GM12891 (cell line): ENCODE measurements at places on chromosomes 6 and 20.
A peak's percentile ranks its signal among the peaks of the same experiment; 100 is the strongest.

- DNase-seq = peak; percentile 33
Observed at GRCh38 chr6:27791182-27791943, 120.8 kb downstream of the OR2B2 start.

DNA sequence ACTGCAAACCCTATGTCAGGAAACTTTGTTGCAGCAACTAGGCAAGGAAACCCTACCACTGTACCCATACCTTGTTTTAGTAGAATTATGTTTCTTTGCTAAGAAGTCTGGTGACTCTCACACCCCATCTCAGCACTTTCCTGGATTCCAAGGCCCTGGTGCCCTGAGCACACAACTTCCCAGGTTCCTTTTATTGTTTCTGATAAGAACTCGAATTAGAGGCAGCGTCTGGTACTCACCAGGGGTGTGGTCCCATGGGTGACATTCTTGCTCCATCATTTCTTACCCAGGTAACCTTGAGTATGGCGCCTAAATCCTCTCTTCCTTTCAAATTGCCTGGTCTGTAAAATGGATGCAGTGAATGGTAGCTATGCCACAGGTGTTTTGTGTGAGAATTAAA, 34.1 kb downstream of the MYB start:
- no peak for DNase-seq

DNA sequence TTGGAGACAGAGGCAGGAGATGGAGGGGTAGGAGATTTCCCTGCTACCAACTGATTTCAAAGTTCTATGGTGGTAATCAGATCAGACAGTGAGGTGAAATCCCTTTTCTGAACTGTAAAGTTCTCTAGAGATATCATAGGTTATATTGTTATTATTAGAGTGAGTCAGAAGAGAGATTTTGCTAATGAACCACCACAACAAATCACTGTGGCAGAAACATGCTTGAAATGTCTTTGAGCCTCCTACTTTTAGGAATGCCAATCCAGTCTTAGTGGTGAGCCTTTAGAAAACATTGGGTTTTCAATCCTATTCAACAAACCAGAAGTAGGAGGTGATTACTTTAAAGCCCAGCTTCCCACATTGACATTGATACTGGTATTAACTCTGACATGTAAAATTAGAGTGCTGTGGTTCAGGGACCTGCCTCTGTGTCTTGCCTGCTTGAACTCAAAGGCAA, 136.7 kb upstream of the CNR1 start:
- no peak for DNase-seq

GRCh38 chr20:57048027-57048869, 218.2 kb downstream of the BMP7 start:
- DNase-seq = peak; percentile 62

DNA sequence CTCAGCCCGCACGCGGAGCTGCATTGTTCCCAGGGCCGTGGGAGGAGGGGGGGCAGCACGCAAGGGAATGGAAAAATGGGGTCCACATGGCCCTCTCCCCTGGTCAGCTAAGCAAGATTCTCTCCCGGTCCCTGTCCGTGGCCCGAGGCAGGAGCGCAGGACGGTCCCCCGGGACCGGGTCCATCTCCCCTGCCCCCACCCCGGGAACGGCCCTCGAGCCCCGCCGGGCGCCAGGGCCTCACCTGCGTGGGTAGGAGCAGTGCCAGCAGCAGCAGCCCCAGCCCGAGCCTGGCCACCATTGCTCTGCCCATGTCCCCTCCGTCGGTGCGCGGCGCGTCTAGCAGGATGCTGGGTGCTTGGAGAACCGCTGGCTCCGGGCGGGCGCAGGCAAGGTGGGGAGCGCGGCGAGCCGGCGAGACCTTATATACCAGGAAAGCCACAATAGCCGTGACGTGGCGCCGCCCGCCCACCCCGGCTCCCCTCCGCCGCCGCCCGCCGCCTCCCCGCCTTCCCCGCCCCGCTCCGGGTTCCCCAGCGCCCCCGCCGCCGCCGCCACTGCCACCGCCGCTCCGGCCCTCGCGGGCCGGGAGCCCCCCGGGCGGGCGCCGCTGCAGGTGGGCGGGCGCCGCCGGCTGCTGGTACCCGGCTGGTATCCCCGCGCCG, at the start of gene CD24:
CD24 (minus strand) TSS at position 394 of the 663 bp plus-strand sequence; CDS start at position 311, 83 bp downstream.
- no peak for DNase-seq

DNA sequence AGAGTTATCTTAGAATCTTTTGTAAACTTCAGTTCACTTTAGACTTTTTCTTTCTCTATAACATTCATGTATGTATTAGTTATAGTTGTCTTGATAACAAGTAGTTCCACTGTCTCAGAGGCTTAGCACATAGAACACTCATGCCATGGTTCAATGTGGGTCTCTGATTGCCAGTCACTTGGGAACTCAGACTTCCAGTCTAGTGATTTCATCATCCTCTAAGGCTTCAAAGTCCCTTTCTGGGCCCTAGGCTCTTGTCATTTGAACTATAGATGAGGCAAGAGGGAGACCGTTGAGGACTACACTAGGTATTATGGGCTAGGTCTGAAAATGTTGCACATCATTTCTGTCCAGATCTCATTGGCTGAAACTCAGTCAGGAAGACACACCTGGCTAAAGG, 8.4 kb upstream of the EEF1E1 start:
- no peak for DNase-seq

DNA sequence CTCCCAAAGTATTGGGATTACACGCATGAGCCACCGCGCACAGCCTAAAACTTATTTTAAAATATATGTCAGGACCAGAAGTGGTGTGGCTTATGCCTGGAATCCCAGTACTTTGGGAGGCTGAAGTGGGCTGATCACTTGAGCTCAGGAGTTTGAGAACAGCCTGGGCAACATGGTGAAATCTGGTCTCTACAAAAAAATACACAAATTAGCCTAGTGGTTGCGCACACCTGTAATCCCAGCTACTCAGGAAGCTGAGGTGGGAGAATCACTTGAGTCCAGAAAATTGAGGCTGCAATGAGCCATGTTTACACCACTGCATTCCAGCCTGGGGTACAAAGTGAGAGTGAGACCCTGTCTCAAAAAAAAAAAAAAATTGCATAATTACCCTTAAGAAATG, 13.7 kb downstream of the PXT1 start:
- no peak for DNase-seq

DNA sequence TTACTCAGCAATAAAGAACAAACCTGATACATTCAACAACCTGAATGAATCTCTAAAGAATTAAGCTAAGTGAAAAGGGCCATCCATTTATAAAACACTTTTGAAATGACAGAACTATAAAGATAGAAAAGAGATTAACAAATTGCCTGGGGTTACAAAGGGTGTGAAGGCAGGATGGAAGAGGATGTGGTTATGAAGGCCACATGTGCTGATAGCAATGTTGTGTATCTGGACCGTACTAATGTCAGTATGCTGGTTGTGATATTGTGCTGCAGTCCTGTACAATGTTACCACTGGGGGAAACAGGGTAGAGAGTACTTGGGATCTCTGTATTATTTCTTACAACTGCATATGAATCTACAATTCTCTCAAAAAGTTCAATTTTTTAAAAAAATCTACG, 36.4 kb downstream of the ELOVL5 start:
- DNase-seq = no peak

DNA sequence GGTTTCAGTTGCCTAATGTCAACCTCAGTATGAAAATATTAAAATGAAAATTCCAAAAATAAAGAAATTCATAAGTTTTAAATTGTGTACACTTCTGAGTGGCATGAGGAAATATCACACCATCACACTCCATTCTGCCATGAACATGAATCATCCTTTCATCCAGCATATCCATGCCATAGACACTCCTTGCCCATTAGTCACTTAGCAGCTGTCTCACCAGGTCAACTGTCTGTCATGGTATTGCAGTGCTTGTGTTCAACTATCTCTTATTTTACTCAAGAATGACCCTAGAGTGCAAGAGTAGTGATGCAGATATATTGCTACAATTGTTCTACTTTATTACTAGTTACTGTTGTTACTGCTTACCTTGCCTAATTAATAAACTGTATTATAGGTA, 712.4 kb downstream of the EPHA7 start:
- DNase-seq = no peak

GRCh38 chr6:144675231-144675861, 390.2 kb downstream of the UTRN start:
- no peak for DNase-seq

DNA sequence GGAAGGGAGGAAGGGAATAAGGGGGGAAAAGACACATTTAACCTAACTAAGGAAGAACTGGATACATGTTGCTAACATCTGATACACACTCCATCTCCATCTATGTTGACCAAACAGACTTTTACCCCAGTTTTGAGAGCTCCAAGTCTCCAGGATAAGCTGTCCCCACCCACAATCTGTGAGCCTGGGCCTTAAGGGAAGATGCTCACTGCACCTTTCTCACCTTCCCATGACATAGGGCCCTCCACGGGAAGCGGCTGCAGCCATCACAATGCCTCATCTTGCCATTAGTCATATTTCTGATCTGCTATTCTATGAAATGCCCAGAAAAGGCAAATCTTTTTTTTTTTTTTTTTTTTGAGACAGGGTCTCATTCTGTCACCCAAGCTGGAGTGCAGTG, 126.6 kb upstream of the SALL4 start:
- DNase-seq = no peak

DNA sequence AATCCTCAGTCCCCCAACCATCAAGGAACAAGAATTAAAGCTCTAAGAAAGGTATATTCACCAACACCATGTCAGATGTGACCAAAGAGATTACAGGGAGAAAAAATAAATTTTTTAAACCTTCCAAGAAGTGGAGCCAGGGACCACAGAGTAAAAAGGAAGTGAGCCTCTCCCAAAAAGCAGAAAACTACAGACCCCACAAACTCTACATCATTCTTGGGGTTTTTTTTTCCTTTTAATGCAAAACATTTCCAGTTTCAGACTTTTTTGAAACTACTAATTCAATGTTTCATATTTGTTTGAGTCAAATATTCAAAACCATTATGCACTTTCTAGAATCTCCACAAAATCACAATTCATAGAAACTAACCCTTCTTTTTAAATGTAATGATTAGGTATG, 6.8 kb upstream of the IL17F start:
- DNase-seq = no peak
